T1000 (cell line): ENCODE measurements at places on chromosomes 5 and 9.

DNA sequence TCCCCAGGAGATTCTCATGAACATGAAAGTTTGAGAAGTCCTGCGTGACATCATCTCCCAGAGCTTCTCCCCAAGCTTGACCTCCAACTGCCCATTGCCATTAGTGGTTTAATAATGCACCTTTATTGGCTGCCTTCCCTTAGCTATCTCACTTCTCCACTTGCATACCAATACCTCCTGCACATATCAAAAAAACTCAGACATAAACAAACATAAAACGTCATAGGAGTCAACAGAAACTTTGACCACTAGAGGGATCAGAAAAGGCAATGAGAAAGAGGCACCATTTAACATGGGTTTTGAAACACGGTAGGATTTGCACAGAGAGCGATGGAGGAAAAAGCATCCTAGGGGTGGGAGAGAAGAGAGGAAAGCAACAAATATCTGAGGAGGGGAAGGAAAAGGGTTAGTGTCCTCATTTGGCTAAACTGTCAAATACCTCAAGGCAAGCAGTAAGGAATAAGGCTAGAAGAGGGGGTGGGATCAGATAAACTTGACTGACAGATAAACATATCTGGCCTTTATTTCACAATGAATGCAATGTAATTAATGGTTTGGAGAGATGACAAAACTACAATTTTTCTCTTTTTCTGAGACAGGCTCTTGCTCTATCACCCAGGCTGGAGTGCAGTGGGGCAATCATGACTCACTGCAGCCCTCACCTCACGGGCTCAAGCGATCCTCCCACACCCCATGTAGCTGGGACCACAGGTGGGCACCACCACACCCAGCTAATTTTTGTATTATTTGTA is 27.0 kb downstream of the GNAQ start:
- DNase-seq: no peak

GRCh38 chr5:56761151-56761885 is 54.0 kb upstream of the MAP3K1 start:
- DNase-seq: no peak

DNA sequence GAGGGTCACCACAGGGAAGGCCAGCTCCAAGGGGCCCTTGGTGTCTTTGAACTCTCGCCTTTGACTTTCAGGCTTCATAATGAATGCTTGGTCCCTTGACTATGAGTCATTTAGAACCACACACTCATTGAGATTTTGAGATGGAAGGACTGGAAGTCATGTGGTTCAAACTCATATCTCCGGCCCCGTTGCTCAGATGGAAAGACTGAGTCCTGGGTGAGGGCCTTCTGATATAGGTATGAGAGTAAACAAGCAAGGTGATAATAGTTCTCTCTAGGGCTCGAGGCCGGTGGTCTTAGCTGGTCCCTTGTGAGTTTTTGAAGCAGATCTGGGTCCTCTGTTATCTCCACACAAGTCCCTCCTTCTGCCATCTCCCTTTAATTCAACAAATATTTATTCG is 210.6 kb downstream of the PAX5 start:
- no peak for DNase-seq

GRCh38 chr9:21989440-21990189 is 4.6 kb downstream of the CDKN2A start:
- DNase-seq: no peak

- DNase-seq: no peak
Observed at GRCh38 chr5:175861337-175862130, 9.8 kb upstream of the CPLX2 start.
